Small intestine (tissue), 16 donors: ENCODE measurements at places on chromosomes 6 and 20. TPM values are rescaled to one million over a fixed set of nuclear protein-coding genes. Genes with fewer than 3 reads are reported as not detected.

DNA sequence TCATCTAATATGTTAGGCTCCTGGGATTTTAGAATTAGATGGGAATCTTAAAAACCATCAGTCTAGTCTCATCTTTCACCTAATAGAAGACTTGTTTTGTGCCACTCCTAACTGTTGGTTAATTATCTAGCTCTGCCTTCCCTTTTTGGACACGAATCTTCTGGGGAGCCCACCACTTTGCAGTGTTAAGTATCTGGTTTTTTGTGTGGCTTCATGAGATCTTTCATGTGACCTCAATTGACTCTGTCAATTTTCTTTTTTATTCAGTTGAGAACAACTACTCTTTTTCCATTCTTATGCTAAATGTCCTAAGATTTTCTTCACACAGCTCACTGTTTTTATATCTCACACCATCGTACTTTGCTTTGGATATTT is 16.9 kb downstream of the TBPL1 start:
- DNase-seq, result no peak

DNA sequence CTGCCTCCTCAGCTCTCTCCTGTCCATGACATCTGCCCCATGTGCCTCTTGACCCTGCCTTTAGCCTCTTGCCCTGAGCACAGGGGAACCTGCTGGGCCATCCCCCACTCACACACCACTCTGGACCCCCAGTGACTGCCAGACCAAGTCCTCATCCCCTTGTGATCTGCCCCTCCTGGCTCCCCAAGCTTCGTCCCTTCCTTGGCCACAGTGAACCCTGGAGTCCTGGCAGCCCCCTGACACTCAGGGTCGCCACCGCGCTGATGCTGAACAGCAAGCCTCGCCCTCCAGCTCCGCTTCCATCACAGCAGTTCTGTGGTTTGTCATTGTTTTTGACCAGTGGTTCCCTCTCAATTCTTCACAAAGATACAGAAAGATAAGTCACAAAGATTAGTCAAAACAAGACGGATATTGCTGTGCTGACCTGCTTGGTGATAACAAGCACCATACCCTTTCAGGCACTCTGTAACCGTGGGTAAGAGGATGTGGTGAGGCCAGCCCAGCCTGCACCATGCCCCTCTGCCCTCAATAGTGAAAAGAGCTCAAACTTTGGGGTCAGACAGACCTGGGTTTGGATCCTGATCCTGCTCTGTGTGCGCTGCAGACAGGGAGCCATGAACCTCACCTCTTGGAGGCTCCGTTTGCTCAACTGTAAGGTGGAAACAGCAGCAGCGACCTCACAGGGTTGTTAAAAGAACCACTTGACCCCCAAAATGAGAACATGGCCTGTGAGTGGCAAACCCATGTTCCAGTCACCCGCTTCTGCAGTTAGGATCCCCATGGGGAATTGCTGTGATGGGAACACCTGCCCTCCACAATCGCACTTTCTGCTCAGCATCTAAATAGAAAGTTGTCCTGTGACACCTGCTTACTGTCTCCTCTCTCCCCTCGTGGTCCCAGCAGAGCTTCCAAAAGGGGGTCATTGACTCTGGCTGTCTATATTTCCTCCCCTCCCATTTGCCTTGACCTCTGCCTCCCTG is 114.5 kb downstream of the TOX2 start:
- no peak for DNase-seq

DNA sequence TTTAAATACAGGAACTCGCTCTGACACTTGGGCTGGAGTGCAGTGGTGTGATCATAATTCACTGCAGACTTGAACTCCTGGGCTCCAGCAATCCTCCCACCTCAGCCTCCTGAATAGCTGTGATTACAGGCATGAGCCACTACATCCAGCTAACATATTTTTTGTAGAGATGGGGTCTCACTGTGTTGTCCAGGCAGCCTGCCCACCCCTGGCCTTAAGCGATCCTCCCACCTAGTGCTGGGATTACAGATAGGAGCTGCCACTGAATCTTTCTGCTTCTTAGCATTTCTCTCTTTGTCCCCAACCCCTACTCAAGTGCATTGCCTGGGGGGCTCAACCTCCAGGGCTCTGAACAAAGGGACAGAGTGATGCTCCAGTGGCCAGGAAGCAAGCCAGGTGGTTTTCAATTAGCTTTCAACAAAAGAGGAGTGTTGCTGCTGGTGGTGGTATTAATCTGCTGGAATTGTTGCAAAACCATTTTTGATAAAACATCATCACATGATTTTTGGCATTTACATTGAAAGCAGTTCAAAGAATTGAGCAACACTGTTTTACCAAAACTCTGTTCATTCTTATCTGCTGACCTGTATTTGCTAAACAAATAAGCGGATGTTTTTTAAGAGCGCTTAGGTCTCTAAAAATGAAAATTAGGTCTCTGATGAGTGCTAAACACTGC is 40.4 kb upstream of the BPIFA2 start:
- DNase-seq, result no peak

- peak; percentile 22 for DNase-seq
Measured at GRCh38 chr20:44979090-44979621, 12.8 kb downstream of the STK4 start.

DNA sequence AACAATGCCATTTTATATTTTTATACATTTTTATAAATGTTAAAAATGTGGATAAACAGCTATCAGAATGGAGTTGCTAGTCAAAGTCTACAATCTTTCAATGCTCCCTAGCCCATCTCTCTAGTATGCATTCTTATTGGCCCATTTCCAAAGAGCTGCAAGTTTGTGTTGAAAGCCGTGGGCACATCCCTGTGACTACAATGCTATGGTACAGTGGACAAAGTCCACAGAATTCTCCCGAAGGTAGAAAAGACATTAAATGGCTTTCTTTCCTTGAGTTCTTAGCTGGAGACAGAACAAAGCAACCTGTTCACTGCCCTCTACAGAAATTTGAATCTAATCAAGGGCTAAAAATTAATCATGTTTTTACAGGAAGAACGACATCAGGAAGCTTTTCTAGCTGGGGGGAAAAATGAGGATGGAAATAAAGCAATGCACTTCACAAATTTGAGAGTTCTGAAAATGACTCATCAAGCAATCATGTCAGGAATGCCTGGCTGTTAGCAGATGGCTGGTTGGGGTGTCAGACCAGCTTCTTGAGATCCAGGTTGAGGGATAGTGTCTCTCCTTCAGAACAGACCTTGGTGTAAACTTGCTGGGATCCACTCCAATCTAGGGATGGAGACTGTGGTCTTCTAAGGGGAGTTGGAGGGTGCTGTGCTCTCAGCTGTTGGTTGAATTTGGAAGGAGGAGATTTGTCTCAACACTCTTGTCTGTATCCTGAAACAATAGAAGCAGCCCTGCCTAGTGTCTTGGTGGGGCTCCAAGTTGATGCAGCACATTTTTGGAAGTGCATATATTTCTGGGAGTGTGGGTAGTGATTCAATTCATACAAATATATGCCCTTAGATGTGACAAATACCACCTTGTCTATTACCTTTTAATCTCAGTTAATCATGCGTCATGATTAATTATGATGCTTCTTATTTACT is 143.4 kb upstream of the PHACTR1 start:
- DNase-seq, result peak; percentile 70

The PARD6B gene
- 8.9 TPM for polyA plus RNA-seq

The BPIFA3 gene
- polyA plus RNA-seq, result not detected

The TGM3 gene
- polyA plus RNA-seq, result 1.4 TPM
